ENCODE measurements at places on chromosomes 11 and 22. TPM values are rescaled to one million over a fixed set of nuclear protein-coding genes. Genes with fewer than 3 reads are reported as not detected.

SAA4 gene
- total RNA-seq = not detected

ANKK1 gene
- total RNA-seq = 0.08 TPM

OR1S1 gene
- total RNA-seq = not detected

PRODH gene
- 0.17 TPM for total RNA-seq

PIH1D2 gene
- total RNA-seq = 0.74 TPM

CTNND1 gene
- total RNA-seq = 3.4 TPM

BATF2 gene
- not detected for total RNA-seq

CALCA gene
- total RNA-seq = not detected

Data from activated CD8-positive, alpha-beta memory T cell treated with anti-CD3 and anti-CD28 coated beads for 36 hours (primary cell).